ENCODE measurements at places on chromosomes 5 and 9.

GRCh38 chr9:131739133-131739958 is 530 bp downstream of the RAPGEF1 start:
- DNase-seq = no peak

DNA sequence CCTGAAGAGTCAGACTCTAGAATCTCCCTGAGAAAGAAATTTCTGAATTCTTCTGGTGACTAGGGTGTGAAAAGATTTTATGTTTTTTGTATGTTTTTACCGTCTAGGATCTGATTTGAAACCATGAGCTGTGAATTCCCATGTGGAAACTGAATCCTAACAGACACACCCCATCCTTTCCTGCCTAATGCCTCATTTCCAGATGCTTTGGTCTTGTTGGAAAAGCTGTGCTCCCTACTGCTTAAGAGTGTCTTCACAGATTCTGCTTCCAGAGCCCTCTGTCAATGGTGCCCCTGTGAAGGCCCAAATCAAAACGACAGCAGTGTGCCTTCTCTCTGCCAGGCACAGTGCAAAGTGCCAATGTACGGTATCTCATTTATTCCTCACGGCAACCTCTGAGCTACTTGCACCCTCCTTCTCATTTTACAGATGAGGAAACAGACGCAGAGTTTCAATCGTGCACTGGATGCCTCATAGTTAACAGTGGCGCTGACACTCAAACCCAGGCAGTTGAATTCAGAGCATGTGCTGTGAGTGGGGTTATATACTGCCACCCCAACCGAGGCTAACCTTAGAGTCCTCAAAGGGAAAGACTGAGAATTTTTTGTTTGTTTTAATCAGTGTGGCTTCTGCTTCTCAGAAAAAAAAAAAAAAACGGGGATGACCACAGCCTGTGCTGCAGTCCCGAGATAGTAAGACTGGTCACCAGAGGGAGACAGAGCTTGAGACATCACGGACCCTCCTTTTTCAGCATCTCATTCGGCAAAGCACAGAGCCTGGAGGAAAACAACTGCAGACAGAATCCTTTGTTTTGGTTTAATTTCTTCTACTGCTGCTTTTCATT is 188.4 kb downstream of the SNCAIP start:
- no peak for DNase-seq

- no peak for DNase-seq
These were observed 9.6 kb upstream of the PUM3 start for GRCh38 chr9:2853517-2853916.

- DNase-seq = no peak
These were observed 28.1 kb downstream of the MACIR start for GRCh38 chr5:103286622-103287021.

DNA sequence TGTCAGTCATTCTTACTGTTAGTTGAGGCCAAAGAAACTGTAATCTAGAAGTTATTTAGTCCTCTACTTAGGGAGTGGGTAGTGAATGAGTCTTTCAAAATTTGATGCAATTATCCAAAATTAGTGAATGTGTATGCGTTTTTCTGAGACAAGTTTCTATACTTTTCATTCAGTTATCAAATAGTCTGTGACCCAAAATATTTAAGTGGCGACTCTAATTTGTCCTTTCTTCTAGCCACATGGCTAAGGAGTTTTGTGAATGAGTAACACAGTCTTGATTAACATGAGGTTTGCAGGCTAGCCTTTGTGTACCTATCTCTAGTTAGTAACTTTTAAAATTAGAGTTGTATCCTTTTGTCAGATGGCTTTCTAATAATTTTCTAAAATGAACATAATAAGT is 45.6 kb downstream of the COMMD10 start:
- DNase-seq = no peak

- peak; percentile 7 for DNase-seq
These were observed 1.6 kb downstream of the FSTL4 start for GRCh38 chr5:133610489-133611356.

DNA sequence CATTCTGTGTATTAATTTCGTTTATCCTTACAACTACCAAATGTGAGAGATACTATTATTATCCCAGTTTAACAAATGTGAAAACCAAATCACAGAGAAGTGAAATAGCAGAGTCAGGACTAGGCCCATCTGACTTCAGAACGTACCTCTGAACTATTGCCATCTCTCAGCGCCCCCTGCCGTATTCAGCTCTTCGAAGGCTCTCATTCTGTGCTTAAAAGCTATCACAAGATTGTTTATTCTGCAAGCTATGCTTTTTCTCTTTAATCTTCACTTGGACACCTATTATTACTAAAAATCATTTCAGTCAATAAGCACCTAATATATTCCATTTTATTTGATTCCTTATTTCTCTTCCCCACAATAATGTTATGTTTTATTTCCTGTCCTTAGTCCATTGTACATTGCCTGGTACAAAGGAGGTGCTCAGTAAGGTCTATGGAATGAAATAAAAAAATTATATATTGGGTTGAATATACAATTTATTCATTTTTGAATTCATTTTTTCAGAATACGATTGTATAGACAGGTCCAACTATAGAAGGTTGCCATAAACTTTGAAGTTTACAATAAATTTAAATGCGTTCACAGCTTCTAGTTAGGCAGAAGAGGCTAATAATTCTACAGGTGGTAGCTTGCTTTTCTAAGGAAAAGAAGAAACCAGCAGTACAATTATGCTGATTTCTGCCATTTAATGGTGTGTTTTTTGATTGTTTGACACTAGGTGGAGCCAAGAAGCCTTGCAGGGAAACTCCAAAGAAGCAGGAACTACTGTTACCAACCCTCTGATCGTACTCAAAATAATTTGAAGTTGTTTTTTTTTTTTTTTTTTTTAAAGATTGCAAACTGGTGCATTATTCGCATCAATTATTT is 202.2 kb upstream of the DMRTA1 start:
- no peak for DNase-seq

DNA sequence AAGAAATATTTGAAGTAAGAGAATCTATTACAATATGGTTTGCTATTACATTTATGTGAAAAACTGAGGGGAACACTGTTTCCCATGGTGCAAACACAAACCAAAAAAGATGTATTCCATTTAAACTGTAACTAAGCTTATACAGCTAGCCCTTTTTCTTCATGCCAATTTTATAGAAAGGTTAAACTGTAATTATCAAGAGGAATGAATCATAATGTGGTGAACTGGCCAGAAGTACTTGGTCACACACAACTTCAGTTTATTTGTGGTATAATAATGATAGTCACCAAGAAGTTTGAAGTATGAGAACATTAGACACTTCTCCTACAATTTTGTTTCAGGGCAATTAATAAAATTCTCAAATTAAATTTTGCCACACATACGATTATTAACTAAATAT is 177.9 kb downstream of the XRCC4 start:
- no peak for DNase-seq

DNA sequence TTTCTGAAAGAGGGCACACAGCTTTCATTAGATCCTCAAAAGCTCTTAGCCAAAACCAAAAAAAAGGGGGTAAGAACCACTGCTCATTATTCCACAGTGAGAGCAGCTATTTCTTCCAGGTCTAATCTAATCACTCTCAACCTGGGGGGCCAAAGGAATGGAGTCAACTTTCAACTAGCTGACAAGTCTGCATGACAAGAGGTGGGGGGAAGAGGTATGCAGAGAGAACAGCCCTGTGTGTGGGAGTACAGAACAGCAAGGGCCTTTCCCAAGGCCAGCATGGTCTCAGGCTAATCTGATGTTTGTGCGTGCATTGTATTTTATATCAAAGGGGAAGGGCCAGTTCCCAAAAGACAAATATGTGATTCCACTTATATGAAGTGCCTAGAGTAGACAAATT is 36.9 kb upstream of the PIP5K1B start:
- no peak for DNase-seq

DNA sequence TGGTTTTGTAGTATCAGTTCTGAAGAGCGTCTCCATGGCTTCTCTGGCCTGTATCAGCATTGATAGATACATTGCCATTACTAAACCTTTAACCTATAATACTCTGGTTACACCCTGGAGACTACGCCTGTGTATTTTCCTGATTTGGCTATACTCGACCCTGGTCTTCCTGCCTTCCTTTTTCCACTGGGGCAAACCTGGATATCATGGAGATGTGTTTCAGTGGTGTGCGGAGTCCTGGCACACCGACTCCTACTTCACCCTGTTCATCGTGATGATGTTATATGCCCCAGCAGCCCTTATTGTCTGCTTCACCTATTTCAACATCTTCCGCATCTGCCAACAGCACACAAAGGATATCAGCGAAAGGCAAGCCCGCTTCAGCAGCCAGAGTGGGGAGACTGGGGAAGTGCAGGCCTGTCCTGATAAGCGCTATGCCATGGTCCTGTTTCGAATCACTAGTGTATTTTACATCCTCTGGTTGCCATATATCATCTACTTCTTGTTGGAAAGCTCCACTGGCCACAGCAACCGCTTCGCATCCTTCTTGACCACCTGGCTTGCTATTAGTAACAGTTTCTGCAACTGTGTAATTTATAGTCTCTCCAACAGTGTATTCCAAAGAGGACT is 1.5 kb downstream of the GPR21 start:
- no peak for DNase-seq

- DNase-seq = no peak
These were observed 145.1 kb upstream of the SMIM23 start for GRCh38 chr5:171640480-171640879.

DNA sequence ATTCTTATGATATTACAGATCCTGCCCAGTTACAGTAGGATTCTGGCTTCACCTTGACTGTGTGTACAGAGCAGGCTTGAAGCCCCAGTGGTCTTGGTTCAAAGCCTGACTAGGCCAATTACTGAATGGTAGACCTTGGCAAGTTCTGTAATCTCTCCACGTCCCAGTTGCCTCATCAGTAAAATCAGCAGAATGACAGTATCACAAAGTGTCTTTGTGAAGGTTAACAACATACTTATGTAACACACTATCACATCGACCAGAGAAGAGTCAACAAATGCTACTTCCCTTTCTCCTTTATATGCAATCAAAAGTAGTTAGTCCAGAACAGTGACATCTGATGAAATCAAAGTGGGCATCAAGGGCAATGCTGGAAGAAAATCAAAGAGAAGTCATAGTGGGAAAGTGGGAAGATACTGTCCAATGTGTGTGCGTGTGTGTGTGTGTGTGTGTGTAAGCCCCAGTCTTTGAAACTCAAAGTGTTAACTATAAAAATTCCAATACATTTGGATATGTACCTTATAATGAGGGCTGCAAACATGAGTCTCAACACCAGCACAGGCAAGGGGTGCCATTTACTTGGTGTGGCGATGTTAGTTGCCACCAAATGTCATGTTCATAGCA is 93.5 kb upstream of the EGFLAM start:
- DNase-seq = no peak

DNA sequence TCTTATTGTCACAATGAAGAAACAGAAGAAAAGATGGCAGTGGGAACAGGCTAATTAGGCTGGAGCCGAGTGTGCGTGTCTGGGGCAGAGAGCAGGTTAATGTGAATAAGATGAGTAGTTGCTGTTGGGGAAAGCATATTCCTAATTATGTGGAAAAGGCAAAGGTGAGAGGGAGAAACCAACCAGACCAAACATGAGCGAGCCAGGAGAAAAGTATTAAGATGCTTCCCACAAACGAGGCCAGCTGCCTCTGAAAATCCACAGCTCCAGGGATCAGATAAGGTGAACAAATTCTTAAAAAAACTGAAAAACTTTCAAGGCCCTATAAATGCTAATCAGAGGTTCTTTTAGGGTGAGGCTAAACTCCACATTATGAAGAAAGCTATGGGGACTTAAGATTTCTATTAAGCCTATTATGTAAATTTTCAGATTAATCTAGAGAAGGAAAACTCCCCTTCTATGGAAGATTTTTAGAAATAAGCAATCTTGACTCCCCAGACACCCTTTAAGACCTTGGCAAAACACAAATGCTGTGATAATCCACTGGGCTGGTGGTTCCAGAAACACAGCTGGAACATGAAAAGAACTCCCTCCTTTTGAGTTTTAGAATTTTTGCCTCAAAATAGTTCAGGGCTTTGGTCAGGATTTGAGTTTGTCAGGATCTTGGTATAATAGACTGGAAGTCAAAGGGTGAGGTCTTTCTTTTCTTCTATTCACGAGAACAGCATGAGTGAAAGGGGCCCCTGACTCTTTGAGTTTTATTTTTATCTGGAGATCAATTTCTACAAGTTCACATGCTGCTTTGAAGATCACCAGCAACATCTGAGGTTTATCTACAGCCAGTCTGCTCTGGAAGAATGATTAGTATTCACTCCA is 238.1 kb downstream of the SPOCK1 start:
- DNase-seq = no peak
